ENCODE measurements at places on chromosomes 4 and X.

DNA sequence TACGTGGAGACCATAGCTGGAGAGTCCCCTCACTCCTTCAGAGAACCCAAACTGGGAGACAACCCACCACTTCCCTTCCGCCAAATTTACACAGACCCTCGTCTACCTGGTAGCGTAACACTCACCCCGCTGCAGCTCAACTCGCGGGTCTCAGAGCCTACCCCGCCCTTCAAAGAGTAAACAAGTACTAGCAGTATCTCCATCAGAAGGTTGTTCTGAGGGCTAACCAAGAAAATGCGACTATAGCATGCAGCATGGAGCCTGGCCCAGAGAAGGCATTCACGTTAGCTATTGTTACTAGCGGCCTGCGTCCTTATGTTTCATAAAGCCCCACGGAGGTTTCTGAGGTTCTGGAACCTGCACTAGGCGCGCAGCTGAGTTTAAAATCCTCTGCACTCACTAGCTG, 531 bp upstream of the MANBA start:
- peak; percentile 25 for DNase-seq

DNA sequence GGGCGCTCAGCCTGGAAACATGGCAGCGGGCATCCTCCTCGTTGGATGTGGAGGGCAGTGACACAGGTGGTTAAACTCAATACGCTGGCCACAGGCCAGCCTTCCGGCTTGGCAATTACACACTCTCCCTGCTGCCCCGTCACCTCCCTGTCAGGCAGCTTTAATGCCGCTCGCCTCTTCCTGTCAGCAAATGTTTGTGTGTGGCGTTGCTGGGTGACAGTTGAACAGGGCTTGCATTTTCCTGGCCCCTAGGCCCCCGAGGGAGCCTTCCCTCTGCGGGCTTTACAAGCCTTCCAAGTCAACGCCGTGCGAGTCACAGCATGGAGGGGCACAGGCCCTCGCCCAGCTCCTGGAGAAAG, 620.0 kb downstream of the BCOR start:
- DNase-seq, result no peak

GRCh38 chr4:76585272-76585671, 150.2 kb downstream of the SHROOM3 start:
- DNase-seq, result no peak

- no peak for DNase-seq
Measured at GRCh38 chrX:47723083-47723482, 64.1 kb upstream of the UXT start.

DNA sequence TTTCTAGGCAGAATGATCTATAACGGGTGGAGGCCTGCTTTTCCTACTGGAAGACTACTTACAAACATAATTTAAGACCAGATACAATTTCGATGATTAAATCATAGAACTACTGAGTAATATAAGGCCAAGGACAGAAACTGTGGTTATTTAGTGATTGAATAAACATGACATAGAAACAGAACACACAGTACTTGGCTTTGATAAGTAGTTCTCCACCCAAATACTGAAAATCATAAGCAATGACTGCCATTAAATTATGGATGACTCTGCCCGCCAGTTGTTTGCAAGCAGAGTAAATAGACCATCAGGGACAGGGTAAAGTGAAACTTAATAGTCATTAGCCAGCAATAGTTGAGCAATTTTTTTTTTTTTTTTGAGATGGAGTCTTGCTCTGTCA, 17.2 kb upstream of the SMIM14 start:
- DNase-seq, result peak; percentile 25

- no peak for DNase-seq
Measured at GRCh38 chrX:66233209-66233608, 69.2 kb downstream of the HEPH start.

DNA sequence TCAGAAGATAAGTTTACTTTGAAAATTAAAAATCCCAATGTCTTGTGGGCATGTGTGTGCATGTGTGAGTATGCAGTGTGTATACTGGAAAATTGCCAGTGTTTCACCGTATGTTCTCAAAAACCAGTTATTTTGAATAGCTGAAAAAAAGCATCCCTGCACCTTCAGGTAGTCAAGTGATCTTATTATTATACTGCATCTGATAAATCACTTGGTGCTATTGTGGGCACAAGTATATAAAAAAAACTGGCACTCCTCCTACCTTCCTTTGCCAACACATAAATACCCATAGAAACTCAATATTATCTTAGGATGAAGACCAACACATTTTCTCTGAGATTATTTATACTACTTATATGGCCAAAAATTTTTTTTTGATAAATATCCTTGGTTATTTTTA, 91.5 kb upstream of the MAP9 start:
- no peak for DNase-seq

GRCh38 chr4:72814241-72814640, 245.2 kb upstream of the ADAMTS3 start:
- no peak for DNase-seq

DNA sequence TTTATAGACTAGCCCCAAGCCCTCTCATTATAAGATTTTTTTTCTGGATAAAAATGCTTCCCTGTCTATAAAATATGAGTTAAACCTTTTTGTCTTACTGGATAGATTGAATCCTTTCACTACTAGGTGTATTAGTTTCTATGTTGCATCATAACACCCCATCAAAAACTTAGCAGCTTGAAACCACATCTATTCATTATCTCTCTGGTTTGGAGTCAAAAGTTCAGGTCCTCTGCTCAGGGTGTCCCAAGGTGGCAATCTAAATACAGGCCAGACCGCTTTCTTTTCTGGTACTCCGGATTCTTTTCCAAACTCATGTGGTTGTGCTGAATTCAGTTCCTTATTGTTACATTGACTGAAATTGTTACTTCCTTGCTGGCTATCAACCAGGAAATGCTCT, 515.5 kb downstream of the PDHA2 start:
- DNase-seq, result no peak

DNA sequence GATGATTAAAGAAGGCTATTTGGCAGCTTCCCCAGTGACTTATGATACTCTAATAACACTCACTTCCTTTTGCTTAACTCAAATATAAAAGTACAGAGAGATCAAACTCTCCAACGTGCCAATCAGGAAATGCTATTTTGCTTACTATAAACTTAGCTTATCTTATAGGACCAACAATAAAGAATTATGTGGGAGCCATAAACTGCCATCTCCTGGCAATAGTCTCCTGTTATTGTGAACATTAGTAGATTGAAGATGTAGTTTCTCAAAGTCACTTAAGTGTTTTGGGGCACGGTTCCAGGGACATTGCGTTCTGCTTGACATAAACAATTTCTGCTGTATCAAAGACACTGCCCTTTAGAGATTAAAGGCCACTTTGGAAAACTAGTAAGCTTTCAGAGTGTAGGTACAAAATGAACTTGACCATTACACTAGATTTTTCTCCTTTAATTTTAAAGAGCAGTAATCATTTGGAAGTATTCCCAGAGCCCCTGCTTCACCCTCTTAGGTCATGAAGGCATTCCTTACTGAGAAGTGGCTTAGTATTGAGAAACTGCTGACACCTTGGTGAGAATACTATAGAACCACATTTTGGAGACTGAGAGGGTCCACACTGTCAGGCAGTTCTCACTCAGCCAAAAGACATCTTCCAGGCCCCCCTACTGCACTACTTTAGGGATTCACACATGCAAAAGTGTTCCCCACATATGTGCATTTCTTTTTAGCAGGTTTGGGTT, 51.9 kb downstream of the MAOA start:
- no peak for DNase-seq

- no peak for DNase-seq
Measured at GRCh38 chrX:53412446-53412845, 10.0 kb downstream of the SMC1A start.

GRCh38 chr4:74105656-74106280, 6.8 kb upstream of the CXCL2 start:
- no peak for DNase-seq

All from suppressor macrophage treated with lipopolysaccharide for 4 hours (primary cell).